Small intestine (tissue), 16 donors: ENCODE measurements at places on chromosomes 5 and 9. TPM values are rescaled to one million over a fixed set of nuclear protein-coding genes. Genes with fewer than 3 reads are reported as not detected.

- DNase-seq = no peak
- H3K27ac ChIP-seq = no peak overlapping the region
- no peaks in the 10 kb centered on the region for H3K27me3 ChIP-seq
- H3K4me3 ChIP-seq = no peak overlapping the region
- no peaks in the 10 kb centered on the region for H3K4me1 ChIP-seq
Observed at GRCh38 chr5:78327761-78328510, 32.5 kb upstream of the SCAMP1 start.

- no peak overlapping the region for H3K4me3 ChIP-seq
- H3K36me3 ChIP-seq = no peaks in the 10 kb centered on the region
- no peaks in the 10 kb centered on the region for H3K4me1 ChIP-seq
- no peak for DNase-seq
- H3K27me3 ChIP-seq = peaks cover 3% of the 10 kb centered on the region
Observed at GRCh38 chr9:121434969-121435368, 64.7 kb downstream of the GGTA1 start.

DNA sequence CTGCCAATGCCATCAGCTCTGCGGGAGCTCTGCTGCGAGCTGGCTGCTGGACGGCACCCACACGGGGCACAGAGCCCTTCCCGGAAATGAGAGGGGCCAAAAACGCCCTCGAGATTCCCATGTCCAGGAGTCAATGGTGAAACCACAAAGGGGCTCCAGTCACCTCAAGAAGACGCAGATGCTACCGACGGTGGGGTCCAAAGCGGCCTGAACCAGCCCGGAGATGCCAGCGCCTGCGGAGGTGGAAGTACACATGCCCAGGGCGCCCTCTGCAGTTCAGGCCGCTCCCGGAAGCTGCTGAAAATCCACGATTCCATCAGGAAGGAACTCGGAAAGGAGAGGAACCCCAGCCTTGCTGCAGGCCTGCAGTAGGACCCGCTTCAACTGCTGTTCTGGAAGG lies 82.4 kb upstream of the SELENOP start:
- H3K27ac ChIP-seq = no peak overlapping the region
- no peaks in the 10 kb centered on the region for H3K36me3 ChIP-seq
- H3K27me3 ChIP-seq = no peaks in the 10 kb centered on the region

- H3K4me3 ChIP-seq = no peak overlapping the region
- no peaks in the 10 kb centered on the region for H3K4me1 ChIP-seq
- H3K27me3 ChIP-seq = no peaks in the 10 kb centered on the region
- no peak overlapping the region for H3K27ac ChIP-seq
Observed at GRCh38 chr5:137708062-137708461, 27.8 kb downstream of the KLHL3 start.

DNA sequence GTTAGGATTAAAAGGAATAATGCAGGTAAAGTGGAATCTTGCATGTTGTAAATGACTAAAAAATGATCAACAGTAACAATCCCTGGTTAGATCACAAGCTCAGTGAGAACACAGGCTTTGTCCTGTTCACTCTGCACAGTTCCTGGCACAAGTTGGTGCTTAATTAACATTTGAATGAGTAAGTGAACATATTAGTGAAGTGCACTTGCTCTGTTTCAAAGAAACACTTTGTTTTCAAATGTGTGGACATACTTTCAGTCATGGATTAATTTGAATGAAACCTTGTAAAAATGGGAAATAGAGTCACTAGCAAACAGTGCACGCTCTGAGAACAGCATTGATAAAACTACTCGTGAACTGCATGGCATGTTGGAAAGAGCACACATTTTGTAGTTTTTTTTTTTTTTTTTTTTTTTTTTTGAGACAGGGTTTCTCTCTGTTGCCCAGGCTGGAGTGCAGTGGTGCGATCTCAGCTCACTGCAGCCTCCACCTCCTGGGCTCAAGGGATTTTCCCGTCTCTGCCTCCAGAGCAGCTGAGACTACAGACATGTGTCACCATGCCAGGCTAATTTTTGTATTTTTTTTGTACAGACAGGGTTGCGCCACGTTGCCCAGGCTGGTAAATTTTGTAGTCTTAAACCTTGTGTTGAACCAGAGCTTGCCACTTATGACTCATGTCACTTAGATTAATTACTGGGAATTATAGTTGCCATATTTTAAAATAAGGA lies 159.9 kb downstream of the LURAP1L start:
- H3K36me3 ChIP-seq = no peaks in the 10 kb centered on the region
- H3K4me1 ChIP-seq = no peaks in the 10 kb centered on the region
- no peaks in the 10 kb centered on the region for H3K27me3 ChIP-seq
- no peak overlapping the region for H3K4me3 ChIP-seq

DNA sequence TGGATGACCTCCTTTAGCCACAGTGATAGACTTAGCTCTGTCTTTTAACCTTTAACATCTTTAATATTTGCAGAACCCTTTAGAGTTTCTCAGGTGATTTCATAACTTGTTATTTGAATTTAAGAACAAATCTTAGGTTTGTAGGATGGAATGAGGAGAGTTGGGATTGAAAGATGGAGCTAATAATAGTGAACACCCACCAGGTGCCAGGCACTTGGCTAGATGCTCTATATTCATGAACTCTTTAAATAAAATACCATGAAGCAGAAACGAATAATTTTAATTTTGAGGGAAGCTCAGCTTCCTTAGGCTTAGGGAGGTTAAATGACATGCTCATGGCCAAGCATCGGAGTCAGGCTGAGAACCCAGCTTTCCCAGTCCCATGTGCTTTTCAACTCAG lies 19.4 kb upstream of the CARNMT1 start:
- no peaks in the 10 kb centered on the region for H3K4me1 ChIP-seq
- no peak overlapping the region for H3K4me3 ChIP-seq
- no peaks in the 10 kb centered on the region for H3K27me3 ChIP-seq

- peaks cover 2% of the 10 kb centered on the region for H3K36me3 ChIP-seq
- no peaks in the 10 kb centered on the region for H3K27me3 ChIP-seq
- no peaks in the 10 kb centered on the region for H3K4me1 ChIP-seq
Observed at GRCh38 chr5:140336388-140336787, 10.0 kb downstream of the HBEGF start.

DNA sequence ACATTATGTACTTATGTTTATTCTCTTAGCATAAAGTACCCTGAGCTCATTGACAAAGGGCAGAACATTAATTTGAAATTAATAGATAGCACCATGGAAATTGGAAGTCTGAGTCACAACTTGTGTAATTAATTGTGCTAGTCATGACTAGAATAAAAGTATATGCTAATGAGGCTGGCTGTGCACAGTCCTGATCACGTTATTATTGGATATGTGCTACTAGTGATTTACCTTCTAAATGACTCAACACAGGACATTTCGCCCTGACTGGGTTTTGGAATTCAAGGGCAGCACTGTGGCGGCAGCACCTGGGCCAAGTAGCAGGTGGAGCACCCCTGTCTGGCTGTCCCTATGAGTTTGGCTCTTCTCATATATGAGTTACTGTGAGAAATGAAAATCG lies 341.8 kb downstream of the ICE1 start:
- H3K4me1 ChIP-seq = no peaks in the 10 kb centered on the region
- no peak for DNase-seq
- no peaks in the 10 kb centered on the region for H3K36me3 ChIP-seq

TAF7 gene
- polyA plus RNA-seq = 58.8 TPM

PCDHB8 gene
- polyA plus RNA-seq = not detected
